ENCODE measurements at places on chromosomes 7 and 10. TPM values are rescaled to one million over a fixed set of nuclear protein-coding genes. Genes with fewer than 3 reads are reported as not detected.

Gene TLX1
- not detected for total RNA-seq

Gene GIMAP1
- 4.2 TPM for total RNA-seq

Gene ING3
- 21.2 TPM for total RNA-seq

Gene CYP3A4
- not detected for total RNA-seq

Gene LEP
- total RNA-seq: not detected

Gene SH2D4B
- total RNA-seq: not detected

Gene COL13A1
- total RNA-seq: 34.1 TPM

Gene RAPGEF5
- 70.8 TPM for total RNA-seq

Gene ENO4
- total RNA-seq: not detected

Gene RBP4
- total RNA-seq: 23.3 TPM

Gene LMOD2
- not detected for total RNA-seq

Gene GFRA1
- 9.3 TPM for total RNA-seq

Gene PLXDC2
- total RNA-seq: 105 TPM

Gene GHRHR
- total RNA-seq: not detected

Gene ETV1
- 8.7 TPM for total RNA-seq

Gene DENND11
- 29.0 TPM for total RNA-seq

Gene GPNMB
- total RNA-seq: 185 TPM

Gene CLEC2L
- not detected for total RNA-seq

Gene TRPV5
- total RNA-seq: not detected

Gene CALD1
- total RNA-seq: 912 TPM

Gene FANK1
- total RNA-seq: not detected

Gene ARF5
- 107 TPM for total RNA-seq

Gene INMT
- total RNA-seq: 137 TPM

Gene GRID2IP
- total RNA-seq: 0.35 TPM

Gene WIPF3
- 2.4 TPM for total RNA-seq

Gene ACTR3C
- 0.14 TPM for total RNA-seq

Gene CEP55
- not detected for total RNA-seq

Gene BICC1
- 20.4 TPM for total RNA-seq

Gene TAF6
- total RNA-seq: 48.0 TPM

Gene ZNF394
- total RNA-seq: 54.9 TPM

Gene CABCOCO1
- total RNA-seq: 1.1 TPM

Gene TWIST1
- 26.0 TPM for total RNA-seq

Gene ZC3HAV1
- 32.5 TPM for total RNA-seq

Gene ANKRD1
- 2.8 TPM for total RNA-seq

Gene PRR15
- total RNA-seq: 2.5 TPM

Gene SYCE1
- total RNA-seq: not detected

Gene ZNF775
- total RNA-seq: 4.2 TPM

Gene PNLIPRP3
- not detected for total RNA-seq

Gene MMD2
- total RNA-seq: not detected

Gene TRIM8
- 154 TPM for total RNA-seq

Gene GPC2
- total RNA-seq: 5.0 TPM

Gene ZPBP
- total RNA-seq: not detected

Gene CPEB3
- total RNA-seq: 6.8 TPM

Gene NPM3
- total RNA-seq: 19.9 TPM

Gene HOXA3
- 29.3 TPM for total RNA-seq

Gene HOXA13
- total RNA-seq: 0.14 TPM

Gene ZSWIM8
- total RNA-seq: 126 TPM

Gene PNLIPRP2
- total RNA-seq: not detected

Gene LBX1
- not detected for total RNA-seq

Gene VPS37D
- total RNA-seq: 1.2 TPM
